ENCODE measurements at places on chromosomes 16 and 17.

DNA sequence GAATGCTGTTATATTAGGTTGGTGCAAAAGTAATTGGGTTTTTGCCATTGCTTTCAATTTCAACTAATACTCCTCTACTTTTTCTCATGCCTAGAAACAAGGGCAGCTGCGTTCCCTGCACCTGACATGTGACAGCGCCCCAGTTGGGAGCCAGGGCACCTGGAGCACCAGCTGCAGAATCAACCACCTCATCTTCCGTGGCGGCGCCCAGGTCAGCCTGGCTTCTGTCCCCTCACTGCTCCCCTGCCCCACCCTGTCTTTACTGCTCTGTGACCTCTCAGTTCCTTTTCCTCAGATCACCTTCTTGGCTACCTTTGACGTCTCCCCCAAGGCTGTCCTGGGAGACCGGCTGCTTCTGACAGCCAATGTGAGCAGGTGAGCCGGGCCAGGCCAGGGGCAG, 16.4 kb upstream of the ITGAD start:
- peak; percentile 99 for DNase-seq

GRCh38 chr16:24541233-24541933, 2.0 kb downstream of the RBBP6 start:
- DNase-seq, result peak; percentile 28

GRCh38 chr16:65041667-65042066, 80.2 kb downstream of the CDH11 start:
- DNase-seq, result no peak

- DNase-seq, result no peak
Measured at GRCh38 chr16:57821149-57821971, 19.1 kb upstream of the KIFC3 start.

DNA sequence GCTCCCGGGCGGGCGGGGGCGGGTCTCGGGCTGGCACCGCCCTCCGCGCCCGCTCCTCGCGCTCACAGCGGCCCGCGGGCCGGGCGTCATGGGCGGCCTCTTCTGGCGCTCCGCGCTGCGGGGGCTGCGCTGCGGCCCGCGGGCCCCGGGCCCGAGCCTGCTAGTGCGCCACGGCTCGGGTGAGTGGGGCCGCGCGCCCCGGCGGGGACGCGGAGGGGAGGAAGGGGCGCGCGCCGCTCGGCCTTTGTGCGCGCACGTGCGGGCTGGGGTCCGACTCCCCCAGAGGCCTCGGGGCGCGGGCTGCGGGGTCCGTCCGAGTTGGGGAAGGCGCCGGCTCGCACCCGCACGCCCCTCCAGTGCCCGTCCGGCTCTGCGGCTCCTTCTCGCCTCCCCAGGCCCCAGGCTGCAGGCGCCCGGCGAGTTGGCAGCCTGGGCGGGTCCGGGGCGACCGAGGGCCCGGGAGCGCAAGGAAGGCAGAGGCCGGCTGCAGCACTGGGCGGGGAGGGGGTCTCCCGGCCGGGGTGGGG, at the start of gene NME4:
Gene NME4 (plus strand): TSS at position 65 of the 527 bp plus-strand sequence. CDS start 24 bp downstream, at position 89.
- DNase-seq, result peak; percentile 59

GRCh38 chr17:37490638-37491614, 1.2 kb downstream of the DUSP14 start:
- peak; percentile 61 for DNase-seq

GRCh38 chr17:351449-351738, 1.2 kb downstream of the RPH3AL start:
- DNase-seq, result no peak

DNA sequence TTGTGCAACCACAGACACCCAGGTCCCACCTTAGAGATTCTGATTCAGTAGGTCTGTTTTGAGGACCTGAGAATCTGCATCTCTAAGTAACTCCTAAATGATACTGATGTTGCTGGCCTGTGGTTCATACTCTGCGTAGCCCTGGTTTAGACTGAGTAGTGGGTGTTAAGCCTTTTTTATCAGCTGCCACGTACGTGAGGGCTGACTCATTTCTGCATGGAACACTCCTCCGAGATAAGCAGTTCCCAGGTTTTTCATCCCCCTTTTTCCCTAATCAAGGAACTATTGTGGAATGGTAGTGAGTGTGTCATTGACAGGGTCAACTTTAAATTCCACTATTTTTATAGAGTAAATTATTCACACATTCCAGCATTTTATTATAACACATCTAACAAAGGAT, 26.1 kb downstream of the CDRT4 start:
- no peak for DNase-seq

- DNase-seq, result no peak
Measured at GRCh38 chr16:11080999-11081630, 136.8 kb downstream of the CLEC16A start.

DNA sequence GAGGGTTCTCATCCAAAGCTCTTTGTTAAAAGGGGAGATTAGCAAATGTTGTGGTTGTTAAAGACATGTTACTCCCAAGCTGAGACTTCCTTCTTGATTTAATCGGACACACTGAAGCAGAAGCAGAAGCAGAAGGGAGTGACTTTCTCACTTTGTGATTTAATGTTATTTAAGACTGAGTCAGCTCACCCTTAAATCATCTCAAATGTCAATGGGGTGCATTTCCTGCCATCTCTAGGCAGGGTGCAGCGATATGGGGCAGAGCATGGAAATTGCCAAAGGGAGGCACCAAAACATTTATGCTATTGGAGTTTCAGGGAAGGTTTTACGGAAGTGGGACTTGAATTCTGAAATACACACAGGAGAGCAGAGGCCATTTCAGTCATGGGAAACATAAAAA, 283.6 kb downstream of the ABCC12 start:
- DNase-seq, result no peak

- DNase-seq, result no peak
Measured at GRCh38 chr17:61813211-61813610, 50.1 kb downstream of the BRIP1 start.

DNA sequence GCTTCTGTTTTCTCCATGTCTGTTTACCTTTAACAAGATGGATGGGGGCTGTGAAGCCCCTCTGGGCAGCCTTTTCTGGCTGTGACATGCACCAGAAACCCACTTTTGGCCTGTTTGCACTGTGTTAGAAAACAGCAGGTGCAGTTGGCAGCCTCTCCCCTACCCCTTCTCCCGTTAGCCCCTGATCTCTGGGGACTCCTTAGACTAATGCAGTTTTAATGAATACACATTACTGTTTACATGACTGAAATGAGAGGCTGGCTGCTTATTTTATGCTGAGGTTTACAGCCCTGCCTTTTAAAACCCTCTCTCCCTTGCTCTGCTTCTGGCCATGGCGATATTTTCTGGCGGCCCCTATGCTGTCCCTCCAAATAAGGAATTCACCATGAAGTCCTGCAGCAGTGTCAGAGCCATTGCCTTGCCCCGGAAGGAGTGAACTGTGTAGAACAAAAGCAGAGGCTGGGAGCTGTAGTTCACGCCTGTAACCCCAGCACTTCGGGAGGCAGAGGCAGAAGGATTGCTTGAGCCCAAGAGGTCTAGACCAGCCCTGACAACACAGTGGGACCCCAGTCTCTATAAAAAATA, 79.3 kb downstream of the PRKCB start:
- no peak for DNase-seq

GRCh38 chr16:83803811-83804210, 4.0 kb upstream of the HSBP1 start:
- no peak for DNase-seq

Measured in RPMI8226 (cell line).